ENCODE measurements at places on chromosomes 16 and 17.

GRCh38 chr17:64327201-64327930 is 63.3 kb downstream of the PECAM1 start:
- no peak for DNase-seq

- DNase-seq, result no peak
Observed at GRCh38 chr16:86956437-86956836, 360.8 kb downstream of the C16orf95 start.

DNA sequence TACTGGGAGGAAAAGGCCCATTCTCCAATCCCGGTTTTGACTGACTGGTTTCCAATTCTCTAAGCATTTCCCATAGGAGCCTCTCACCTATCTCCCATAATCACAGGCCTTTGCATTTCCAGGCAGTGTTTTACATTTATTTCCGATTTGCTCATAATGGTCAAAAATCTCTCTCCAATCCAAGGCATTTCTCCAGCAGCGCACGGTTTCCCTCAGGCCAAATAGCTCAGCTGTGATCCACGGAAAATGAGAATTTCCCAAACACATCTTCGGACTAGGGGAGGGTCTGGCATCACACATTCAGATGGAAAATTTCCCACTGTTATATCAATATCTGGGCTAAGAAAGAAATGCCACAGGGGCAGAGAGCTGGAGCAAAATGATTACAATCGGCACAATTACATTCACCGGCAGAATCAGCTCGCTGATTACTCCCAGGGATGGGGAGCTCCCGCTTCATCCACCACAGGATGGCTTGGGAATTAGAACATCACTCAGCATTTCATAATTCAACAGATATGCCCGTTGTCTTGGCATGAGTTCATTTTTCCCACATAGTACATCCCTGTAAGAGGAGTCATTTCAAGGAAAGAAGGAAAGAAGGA is 6.7 kb downstream of the PIPOX start:
- DNase-seq, result no peak

GRCh38 chr17:6269478-6269877 is 165.4 kb downstream of the AIPL1 start:
- DNase-seq, result peak; percentile 32

GRCh38 chr17:31311526-31311925 is 2.3 kb downstream of the EVI2B start:
- DNase-seq, result no peak

DNA sequence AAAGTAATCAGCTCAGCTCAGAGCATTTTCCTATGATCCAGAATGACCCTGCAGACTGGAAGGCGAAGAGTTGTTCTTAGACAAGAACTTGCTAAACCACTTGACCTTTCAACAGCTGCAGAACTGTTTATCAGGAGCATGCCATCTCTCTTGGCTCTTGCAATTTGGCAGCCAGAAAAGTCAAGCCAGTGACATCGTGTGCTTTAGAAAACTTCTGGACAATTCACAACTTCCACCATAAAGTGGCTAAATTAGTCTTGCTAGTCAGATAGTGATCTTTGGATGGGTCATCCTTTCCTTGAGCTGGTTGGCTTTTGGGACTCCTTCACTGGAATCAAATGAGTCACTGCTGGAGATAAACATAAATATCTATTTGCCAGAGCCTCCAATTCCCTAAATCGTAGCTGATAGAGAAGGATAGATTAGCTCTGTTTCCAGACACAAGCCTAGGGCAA is 146.5 kb downstream of the MAP2K6 start:
- DNase-seq, result no peak
